ENCODE measurements at places on chromosomes 5 and 9. TPM values are rescaled to one million over a fixed set of nuclear protein-coding genes. Genes with fewer than 3 reads are reported as not detected.

GRCh38 chr5:74303578-74303977, 336.9 kb downstream of the ENC1 start:
- no peak for DNase-seq

- DNase-seq, result no peak
These were observed 835.6 kb upstream of the GRAMD2B start for GRCh38 chr5:125587631-125588030.

- DNase-seq, result no peak
These were observed 298.8 kb downstream of the TENT4A start for GRCh38 chr5:7012057-7012456.

The CTXN3 gene
- not detected for total RNA-seq

The CORO2A gene
- 1.6 TPM for total RNA-seq

The ADAMTSL2 gene
- total RNA-seq, result not detected

The PCDHGA7 gene
- 2.7 TPM for total RNA-seq

The IFNB1 gene
- not detected for total RNA-seq

The NDST1 gene
- total RNA-seq, result 182 TPM

DNA sequence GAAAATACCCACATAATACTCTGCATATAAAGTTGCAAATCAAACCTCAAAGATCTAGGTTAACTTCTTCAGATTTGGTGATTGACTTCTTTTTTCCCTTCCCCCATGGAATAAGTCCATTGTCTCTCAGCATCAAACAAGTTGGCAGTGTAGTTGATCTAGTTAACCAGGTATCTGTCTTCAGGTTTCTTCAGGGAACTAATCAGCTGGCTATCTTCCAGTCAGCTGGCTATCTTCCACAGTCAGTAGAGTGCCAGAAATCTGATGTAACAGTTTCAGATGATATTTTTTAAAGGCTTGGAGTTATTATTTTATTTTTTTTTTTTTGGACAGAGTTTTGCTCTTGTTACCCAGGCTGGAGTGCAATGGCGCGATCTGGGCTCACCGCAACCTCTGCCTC, 16.8 kb downstream of the TNFSF15 start:
- DNase-seq, result no peak

The ARHGEF28 gene
- 7.5 TPM for total RNA-seq

GRCh38 chr9:9949368-9949767, 663.4 kb downstream of the PTPRD start:
- DNase-seq, result no peak

Data from HFFc6 (cell line).